ENCODE measurements at places on chromosomes 1 and 21. TPM values are rescaled to one million over a fixed set of nuclear protein-coding genes. Genes with fewer than 3 reads are reported as not detected.

The COL8A2 gene
- polyA plus RNA-seq = 0.95 TPM

The RIMKLA gene
- polyA plus RNA-seq = 2.4 TPM

The PLPPR5 gene
- polyA plus RNA-seq = 3.2 TPM

The CD48 gene
- polyA plus RNA-seq = 0.43 TPM

The ROR1 gene
- 53.8 TPM for polyA plus RNA-seq

The IFNGR2 gene
- polyA plus RNA-seq = 29.4 TPM

The MAB21L3 gene
- polyA plus RNA-seq = not detected

The RUNX3 gene
- polyA plus RNA-seq = 0.23 TPM

The TEX38 gene
- 0.37 TPM for polyA plus RNA-seq

The METTL13 gene
- polyA plus RNA-seq = 19.2 TPM

The CFAP141 gene
- polyA plus RNA-seq = not detected

The FCAMR gene
- not detected for polyA plus RNA-seq

The ATP1A2 gene
- 4.9 TPM for polyA plus RNA-seq

The GPA33 gene
- polyA plus RNA-seq = 0.10 TPM

The C4BPB gene
- not detected for polyA plus RNA-seq

The KRTAP6-1 gene
- polyA plus RNA-seq = not detected

The NFASC gene
- 3.9 TPM for polyA plus RNA-seq

The RGS16 gene
- polyA plus RNA-seq = 35.2 TPM

The HRNR gene
- not detected for polyA plus RNA-seq

The TRNAU1AP gene
- 39.2 TPM for polyA plus RNA-seq

The NCAM2 gene
- polyA plus RNA-seq = 0.36 TPM

The TMEM9 gene
- 71.1 TPM for polyA plus RNA-seq

The CHRNB2 gene
- 0.73 TPM for polyA plus RNA-seq

The EVA1C gene
- 3.9 TPM for polyA plus RNA-seq

The AMY1B gene
- not detected for polyA plus RNA-seq

The EPHX1 gene
- 15.3 TPM for polyA plus RNA-seq

The COL11A1 gene
- 12.3 TPM for polyA plus RNA-seq

The FABP3 gene
- polyA plus RNA-seq = 50.2 TPM
